ENCODE measurements at places on chromosomes 6 and 20.

- no peak overlapping the region for H3K27ac ChIP-seq
- no peak for DNase-seq
- H3K4me1 ChIP-seq, result peaks cover 7% of the 10 kb centered on the region
- no peak overlapping the region for H3K4me3 ChIP-seq
Measured at GRCh38 chr6:125742464-125743120, 6.8 kb upstream of the HEY2 start.

GRCh38 chr6:125157280-125157679, 3.7 kb downstream of the TPD52L1 start:
- H3K4me3 ChIP-seq, result no peak overlapping the region
- H3K4me1 ChIP-seq, result peaks cover 26% of the 10 kb centered on the region
- no peak overlapping the region for H3K27ac ChIP-seq
- H3K27me3 ChIP-seq, result no peaks in the 10 kb centered on the region
- no peaks in the 10 kb centered on the region for H3K36me3 ChIP-seq
- DNase-seq, result no peak

GRCh38 chr6:147077251-147077650, 127.0 kb upstream of the STXBP5 start:
- no peak overlapping the region for H3K4me3 ChIP-seq
- no peaks in the 10 kb centered on the region for H3K36me3 ChIP-seq
- H3K27ac ChIP-seq, result no peak overlapping the region
- no peaks in the 10 kb centered on the region for H3K27me3 ChIP-seq
- no peak for DNase-seq

DNA sequence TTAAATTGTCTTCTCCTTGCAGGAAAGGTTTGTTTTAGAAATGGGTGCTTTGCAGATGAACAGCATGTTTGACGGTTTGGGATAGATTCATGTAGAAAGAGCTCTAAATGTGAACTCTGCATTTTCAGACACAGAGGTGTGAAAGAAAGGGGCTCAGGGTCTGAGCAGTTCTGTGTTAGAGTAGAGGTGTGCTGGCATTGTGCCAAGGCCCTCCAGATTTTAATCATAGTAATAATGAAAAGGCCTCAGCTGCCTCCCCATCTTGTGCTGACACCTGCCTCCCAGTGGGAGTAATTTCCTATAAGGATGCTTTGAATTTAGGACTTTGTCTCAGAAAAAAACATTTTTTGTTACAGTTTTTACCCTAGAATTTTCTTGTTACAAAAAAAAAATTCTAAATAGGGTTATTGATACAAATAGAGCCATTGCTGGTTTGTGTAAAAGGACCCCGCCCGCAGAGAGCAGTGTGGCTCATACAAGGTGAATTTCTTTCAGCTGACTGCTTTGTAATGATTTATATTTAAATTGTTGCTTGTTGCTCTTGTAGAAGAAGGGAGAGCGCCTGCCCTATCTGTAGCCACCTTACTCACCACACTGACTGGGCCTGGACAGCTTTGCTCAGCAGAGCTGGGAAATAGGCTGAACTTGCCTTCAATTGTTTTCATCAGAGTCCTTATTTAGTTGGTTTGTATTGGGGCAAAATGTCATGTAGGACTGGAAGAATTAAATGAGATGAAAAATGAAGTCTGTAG, 294.5 kb downstream of the ZFAND3 start:
- H3K4me3 ChIP-seq, result no peak overlapping the region
- H3K27me3 ChIP-seq, result no peaks in the 10 kb centered on the region
- no peaks in the 10 kb centered on the region for H3K36me3 ChIP-seq
- H3K27ac ChIP-seq, result no peak overlapping the region
- no peak for DNase-seq
- no peaks in the 10 kb centered on the region for H3K4me1 ChIP-seq

DNA sequence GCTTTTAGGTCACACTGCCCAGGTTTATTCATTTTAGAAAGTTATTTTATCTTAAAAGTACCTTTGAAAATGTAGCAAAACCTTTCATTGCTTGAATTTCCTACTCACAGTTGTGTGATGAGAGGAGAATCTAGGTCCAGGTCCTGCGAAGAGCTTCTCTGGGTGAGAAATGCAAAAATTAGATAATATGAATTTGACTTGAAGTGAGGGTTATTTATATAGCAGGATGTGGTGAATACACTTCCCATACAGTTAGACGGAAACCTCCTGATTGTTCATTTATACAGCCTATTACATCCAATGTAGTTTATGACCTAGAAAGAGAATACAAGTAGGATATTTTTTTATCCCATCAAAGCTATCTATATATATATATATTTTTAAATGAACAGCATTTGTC, 30.5 kb downstream of the CDKAL1 start:
- H3K27ac ChIP-seq, result no peak overlapping the region
- no peaks in the 10 kb centered on the region for H3K27me3 ChIP-seq
- DNase-seq, result no peak

DNA sequence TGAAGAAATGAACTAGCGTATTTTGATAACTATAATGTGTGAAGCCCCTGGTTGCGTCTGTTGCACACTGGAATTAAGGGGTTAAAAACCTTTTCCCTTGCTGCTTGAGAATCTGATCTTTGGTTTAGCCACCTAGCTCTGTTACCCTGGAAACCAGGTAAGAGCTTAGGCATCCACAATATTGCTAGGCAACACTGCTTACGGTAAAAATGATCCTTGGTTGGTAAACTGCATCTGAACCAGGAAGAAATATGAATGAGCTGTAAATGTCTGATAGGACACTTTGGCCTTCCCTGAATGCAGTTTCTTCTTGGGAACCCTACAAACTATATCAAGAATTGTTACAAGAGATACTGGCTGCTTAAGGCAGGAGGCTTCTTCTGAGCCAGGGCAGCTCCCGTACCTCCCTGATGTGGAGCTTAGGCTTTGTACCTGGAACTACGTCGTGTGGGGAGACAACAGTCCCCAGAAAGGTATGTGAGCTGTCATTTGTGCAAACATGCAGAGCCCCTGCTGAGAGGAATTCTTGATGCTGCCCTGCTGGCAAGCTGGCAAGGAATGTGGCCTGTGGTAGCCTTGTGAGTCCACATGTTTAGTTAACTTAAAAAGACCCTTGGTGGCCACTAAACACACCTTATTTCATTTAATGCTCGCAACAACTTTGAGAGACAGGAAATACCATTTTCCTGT, 18.4 kb downstream of the UBE3D start:
- H3K4me3 ChIP-seq, result no peak overlapping the region
- no peaks in the 10 kb centered on the region for H3K36me3 ChIP-seq
- no peaks in the 10 kb centered on the region for H3K27me3 ChIP-seq
- H3K27ac ChIP-seq, result no peak overlapping the region
- no peak for DNase-seq

GRCh38 chr6:15602154-15602553, 60.7 kb downstream of the DTNBP1 start:
- no peaks in the 10 kb centered on the region for H3K36me3 ChIP-seq
- no peaks in the 10 kb centered on the region for H3K4me1 ChIP-seq
- H3K27me3 ChIP-seq, result no peaks in the 10 kb centered on the region
- no peak overlapping the region for H3K4me3 ChIP-seq
- DNase-seq, result no peak

- H3K4me1 ChIP-seq, result no peaks in the 10 kb centered on the region
- H3K4me3 ChIP-seq, result no peak overlapping the region
- no peak for DNase-seq
Measured at GRCh38 chr20:61558726-61559125, 306.7 kb downstream of the CDH4 start.

GRCh38 chr6:157222201-157222981, 100.9 kb downstream of the TMEM242 start:
- H3K27me3 ChIP-seq, result no peaks in the 10 kb centered on the region
- H3K36me3 ChIP-seq, result no peaks in the 10 kb centered on the region
- H3K4me3 ChIP-seq, result no peak overlapping the region
- no peak for DNase-seq
- no peak overlapping the region for H3K27ac ChIP-seq

- H3K27me3 ChIP-seq, result peaks cover 10% of the 10 kb centered on the region
- H3K27ac ChIP-seq, result no peak overlapping the region
- DNase-seq, result no peak
Measured at GRCh38 chr20:63484236-63484635, 11.8 kb upstream of the KCNQ2 start.

GRCh38 chr20:17651129-17651759, 30.8 kb downstream of the RRBP1 start:
- H3K4me1 ChIP-seq, result peaks cover 39% of the 10 kb centered on the region
- H3K4me3 ChIP-seq, result no peak overlapping the region
- H3K27ac ChIP-seq, result no peak overlapping the region
- no peaks in the 10 kb centered on the region for H3K27me3 ChIP-seq
- DNase-seq, result no peak
- no peaks in the 10 kb centered on the region for H3K36me3 ChIP-seq

GRCh38 chr20:13147971-13148370, 73.1 kb upstream of the ISM1 start:
- no peaks in the 10 kb centered on the region for H3K4me1 ChIP-seq
- no peak overlapping the region for H3K27ac ChIP-seq
- no peaks in the 10 kb centered on the region for H3K27me3 ChIP-seq
- no peak overlapping the region for H3K4me3 ChIP-seq
- no peaks in the 10 kb centered on the region for H3K36me3 ChIP-seq
- no peak for DNase-seq

DNA sequence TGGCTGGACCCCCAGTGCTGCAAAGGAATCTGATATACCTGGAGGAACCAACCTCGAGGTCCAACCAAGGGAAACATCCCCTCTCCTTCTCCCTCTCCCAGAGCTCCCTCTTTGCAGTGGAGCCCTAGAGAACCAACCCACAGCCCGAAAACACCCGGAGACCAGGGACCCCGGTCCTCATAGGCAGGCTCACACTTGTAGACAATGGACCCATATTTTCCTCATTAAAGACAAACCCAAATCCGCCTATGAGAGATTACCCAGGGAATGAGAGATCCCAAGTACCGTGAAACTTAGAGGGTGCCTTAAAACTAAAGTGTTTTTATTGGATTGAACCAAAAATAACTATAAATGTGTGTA, 9.6 kb upstream of the FOXF2 start:
- H3K4me1 ChIP-seq, result peaks cover 29% of the 10 kb centered on the region
- H3K36me3 ChIP-seq, result no peaks in the 10 kb centered on the region
- no peak overlapping the region for H3K27ac ChIP-seq

- H3K4me1 ChIP-seq, result no peaks in the 10 kb centered on the region
- H3K4me3 ChIP-seq, result no peak overlapping the region
- H3K36me3 ChIP-seq, result no peaks in the 10 kb centered on the region
- H3K27me3 ChIP-seq, result no peaks in the 10 kb centered on the region
Measured at GRCh38 chr6:40874495-40874894, 164.5 kb downstream of the UNC5CL start.

- no peaks in the 10 kb centered on the region for H3K4me1 ChIP-seq
- no peaks in the 10 kb centered on the region for H3K27me3 ChIP-seq
- no peak overlapping the region for H3K4me3 ChIP-seq
- DNase-seq, result no peak
Measured at GRCh38 chr6:62057300-62057699, 228.7 kb downstream of the KHDRBS2 start.

DNA sequence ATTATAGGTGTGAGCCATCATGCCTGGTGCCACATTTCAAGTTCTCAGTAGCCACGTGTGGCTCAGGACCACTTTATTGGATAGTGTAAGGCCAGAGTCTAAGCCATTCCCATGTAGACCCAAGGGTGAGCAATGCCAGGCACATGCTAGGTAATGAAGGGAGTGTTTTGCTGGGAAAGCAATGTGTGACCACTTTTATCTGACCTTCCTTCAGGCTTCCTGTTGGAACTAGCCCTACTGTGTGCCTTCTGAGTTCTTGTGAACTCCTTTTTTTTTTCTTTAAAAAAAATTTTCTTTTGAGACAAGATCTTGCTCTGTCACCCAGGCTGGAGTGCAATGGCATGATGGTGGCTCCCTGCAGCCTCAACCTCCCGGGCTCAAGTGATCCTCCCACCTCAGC, 33.3 kb downstream of the ZNF341 start:
- DNase-seq, result no peak
- no peaks in the 10 kb centered on the region for H3K27me3 ChIP-seq
- H3K36me3 ChIP-seq, result peaks cover 3% of the 10 kb centered on the region
- H3K27ac ChIP-seq, result no peak overlapping the region

DNA sequence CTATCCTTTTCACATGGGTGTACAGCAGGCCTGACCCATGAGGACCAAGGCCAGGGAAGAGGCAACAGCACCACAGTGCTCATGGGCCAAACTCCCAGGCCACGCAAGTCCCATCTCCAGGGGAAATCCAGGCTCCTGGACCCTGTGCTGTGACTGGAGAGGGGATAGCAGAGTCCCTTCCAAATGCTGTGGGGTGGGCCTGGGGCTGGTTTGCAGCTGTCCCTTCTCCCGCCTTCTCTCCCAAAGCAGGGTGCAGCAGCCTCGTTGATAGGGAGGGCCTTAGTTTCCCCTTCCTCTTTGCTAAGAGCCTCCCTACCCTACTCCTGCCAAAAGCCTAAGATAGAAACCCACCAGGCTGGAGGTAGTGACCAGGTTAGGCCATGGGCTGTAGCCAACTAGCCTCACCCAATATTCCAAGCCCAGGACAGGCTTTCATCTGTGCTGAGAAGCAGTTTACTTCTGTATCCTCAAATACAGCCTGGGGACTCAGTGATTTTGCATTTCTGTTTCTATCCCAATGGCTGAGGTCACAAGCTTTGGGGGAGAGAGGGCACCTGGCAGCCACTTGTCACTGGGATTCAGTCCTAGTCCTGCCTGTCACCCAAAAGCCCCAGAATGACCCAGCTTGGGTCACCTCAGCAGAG, 1.4 kb downstream of the CTSZ start:
- H3K27me3 ChIP-seq, result no peaks in the 10 kb centered on the region
- peak overlapping the region; percentile 75 for H3K27ac ChIP-seq
- H3K36me3 ChIP-seq, result peaks cover 13% of the 10 kb centered on the region
- DNase-seq, result no peak
- peaks cover 34% of the 10 kb centered on the region for H3K4me1 ChIP-seq

DNA sequence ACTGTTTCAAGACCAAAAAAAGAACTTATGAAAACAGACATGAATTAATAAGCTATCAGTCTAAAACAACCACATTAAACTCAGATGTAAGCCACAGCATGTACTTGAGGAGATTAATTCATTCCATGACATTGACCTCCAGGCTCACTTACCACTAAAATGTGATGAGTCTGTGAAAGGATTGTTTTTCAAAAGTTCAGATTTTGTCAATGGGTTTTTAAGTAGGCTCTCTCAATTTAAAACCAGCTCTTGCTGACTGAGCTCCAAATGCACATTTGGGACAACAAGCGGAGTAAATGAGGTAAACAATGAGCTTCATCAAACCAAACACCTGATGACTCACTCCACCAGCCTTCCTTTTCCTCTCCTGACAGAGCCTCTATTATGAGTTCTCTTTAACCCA, 197.0 kb downstream of the SIM1 start:
- DNase-seq, result no peak
- H3K4me3 ChIP-seq, result no peak overlapping the region
- H3K27ac ChIP-seq, result no peak overlapping the region
- H3K36me3 ChIP-seq, result no peaks in the 10 kb centered on the region
- no peaks in the 10 kb centered on the region for H3K27me3 ChIP-seq

GRCh38 chr20:62025394-62025793, 40.3 kb downstream of the TAF4 start:
- no peaks in the 10 kb centered on the region for H3K27me3 ChIP-seq
- DNase-seq, result no peak
- peaks cover 39% of the 10 kb centered on the region for H3K4me1 ChIP-seq
- peak overlapping the region; percentile 59 for H3K27ac ChIP-seq
- no peaks in the 10 kb centered on the region for H3K36me3 ChIP-seq
- H3K4me3 ChIP-seq, result no peak overlapping the region
